AG10803 (cell line): ENCODE measurements at places on chromosomes 16 and 17.

DNA sequence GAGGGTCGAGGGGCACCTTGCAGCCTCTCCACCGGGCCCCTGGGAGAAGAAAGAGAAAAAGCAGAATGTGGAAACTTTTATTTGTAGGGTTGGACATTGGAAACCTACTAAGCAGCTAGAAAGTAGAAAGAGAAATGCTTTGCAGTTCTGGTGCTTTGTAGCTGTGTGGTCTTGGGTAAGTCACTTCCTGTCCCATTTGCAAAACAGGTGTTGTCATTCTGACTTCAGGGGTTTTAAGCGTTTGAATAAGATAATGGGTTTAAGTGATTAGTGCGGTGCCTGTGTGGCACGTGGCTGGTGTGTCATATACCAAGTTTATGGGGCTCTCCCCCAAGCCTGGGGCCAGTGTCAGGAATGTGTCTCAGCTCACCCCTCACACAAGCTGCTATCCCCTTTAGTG lies 1.6 kb downstream of the CA4 start:
- DNase-seq, result no peak

DNA sequence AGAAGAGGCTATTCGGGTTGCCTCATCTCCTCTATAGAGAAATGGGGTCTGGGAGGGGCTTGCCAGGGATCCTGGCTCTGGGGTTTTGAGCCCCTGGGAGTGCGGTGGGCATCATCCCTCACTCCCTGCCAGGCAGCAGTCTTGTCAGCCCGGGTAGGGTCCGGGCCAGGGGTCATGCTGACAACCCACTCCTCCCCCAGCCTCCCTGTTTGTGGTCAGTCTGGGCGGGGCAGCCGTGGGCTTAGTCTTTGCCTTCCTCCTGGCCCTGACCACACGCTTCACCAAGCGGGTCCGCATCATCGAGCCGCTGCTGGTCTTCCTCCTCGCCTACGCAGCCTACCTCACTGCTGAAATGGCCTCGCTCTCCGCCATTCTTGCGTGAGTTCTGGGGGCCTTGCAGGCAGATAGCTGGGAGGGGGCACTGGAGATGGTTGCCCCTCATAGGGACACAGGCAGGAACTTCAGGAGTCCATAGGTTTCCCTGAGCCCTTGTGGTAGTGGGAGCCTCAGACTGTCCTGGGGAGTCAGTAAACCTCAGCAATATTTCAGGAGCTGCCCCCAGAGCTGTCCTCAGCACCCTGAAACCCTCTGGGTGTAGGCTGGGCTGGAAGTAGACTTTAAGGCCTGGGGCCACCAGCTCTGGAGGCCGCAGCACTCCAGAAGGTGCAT lies 6.9 kb downstream of the SLC9A5 start:
- no peak for DNase-seq

DNA sequence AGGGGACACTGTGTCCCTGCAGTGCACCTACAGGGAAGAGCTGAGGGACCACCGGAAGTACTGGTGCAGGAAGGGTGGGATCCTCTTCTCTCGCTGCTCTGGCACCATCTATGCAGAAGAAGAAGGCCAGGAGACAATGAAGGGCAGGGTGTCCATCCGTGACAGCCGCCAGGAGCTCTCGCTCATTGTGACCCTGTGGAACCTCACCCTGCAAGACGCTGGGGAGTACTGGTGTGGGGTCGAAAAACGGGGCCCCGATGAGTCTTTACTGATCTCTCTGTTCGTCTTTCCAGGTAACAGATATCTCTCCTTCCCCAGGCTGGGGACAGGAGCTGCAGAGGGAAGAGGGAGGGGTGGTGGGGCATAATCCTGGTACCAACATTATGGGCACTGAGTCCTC lies 1.6 kb downstream of the CD300LG start:
- no peak for DNase-seq

- DNase-seq, result peak; percentile 57
Measured at GRCh38 chr17:58643147-58643546, 48.7 kb downstream of the TEX14 start.

DNA sequence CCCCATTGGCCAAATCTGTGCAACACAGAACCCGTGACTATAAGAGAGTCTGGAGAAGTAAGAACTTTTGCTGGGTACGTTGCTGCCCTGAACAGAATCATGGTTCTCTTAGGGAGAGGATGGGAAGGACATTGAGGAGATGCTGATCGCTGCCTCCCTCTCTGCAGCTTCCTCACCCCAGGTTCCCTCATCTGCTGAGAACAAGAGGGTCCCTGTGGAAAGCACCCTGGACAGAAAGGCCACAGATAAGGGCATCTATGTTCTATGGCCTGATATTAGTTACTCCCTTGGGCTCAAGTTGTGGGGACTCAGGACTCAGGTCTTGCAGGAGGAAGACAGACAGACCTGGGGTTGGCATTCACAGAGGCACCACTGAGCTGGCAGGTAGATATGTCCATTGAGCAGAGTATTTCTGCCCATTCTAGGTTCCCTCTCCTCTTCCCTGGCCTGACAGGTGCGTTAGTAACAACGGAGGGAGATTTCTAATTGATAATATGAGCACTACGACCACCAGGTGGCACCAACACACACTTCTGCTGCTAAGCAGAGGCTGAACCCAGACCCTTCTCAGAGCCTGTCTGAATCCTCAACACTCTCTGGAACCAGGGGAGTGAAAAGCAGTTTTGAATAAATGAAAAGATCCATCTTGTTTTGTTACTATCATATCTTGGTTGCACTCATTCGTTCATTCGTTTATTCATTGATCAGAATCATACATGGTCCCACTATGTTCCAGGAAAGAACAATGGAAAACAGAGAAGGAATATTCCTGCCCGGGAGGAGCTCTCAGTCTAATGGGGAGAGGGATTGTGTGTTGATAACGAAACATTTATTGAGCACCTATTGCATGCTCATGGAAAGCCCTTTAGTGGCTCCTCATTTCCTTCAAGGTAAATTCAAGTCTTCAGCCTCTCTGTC lies 56.4 kb downstream of the SLC6A2 start:
- peak; percentile 44 for DNase-seq

DNA sequence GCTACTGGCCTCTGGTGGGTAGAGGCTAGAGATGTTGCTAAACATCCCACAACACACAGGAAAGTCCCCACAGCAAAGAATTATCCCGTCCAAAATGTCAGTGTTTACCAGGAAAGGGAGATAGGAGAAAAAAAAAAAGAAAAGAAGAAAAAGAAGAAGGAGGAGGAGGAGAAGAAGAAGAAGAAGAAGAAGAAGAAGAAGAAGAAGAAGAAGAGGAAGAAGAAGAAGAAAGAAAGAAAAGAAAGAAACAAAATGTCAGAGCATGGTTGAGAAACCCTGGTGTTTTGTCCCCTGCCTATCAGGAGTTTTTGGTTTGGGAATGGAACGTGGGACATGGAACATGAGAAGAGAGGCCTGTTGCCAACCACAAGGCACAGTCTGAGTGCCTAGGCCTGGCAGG lies 2.4 kb downstream of the TMEM95 start:
- DNase-seq, result no peak

GRCh38 chr16:67539691-67540635 lies 11.3 kb downstream of the RIPOR1 start:
- no peak for DNase-seq

- DNase-seq, result no peak
Measured at GRCh38 chr17:28391401-28391800, 14.6 kb downstream of the SLC46A1 start.

- DNase-seq, result no peak
Measured at GRCh38 chr17:44120851-44121605, 2.4 kb downstream of the HDAC5 start.

- no peak for DNase-seq
Measured at GRCh38 chr16:57614536-57614935, 13.9 kb upstream of the ADGRG1 start.
